ENCODE measurements at places on chromosomes 7 and 10.

- no peak for DNase-seq
Observed at GRCh38 chr7:138186951-138187351, 110.7 kb downstream of the AKR1D1 start.

DNA sequence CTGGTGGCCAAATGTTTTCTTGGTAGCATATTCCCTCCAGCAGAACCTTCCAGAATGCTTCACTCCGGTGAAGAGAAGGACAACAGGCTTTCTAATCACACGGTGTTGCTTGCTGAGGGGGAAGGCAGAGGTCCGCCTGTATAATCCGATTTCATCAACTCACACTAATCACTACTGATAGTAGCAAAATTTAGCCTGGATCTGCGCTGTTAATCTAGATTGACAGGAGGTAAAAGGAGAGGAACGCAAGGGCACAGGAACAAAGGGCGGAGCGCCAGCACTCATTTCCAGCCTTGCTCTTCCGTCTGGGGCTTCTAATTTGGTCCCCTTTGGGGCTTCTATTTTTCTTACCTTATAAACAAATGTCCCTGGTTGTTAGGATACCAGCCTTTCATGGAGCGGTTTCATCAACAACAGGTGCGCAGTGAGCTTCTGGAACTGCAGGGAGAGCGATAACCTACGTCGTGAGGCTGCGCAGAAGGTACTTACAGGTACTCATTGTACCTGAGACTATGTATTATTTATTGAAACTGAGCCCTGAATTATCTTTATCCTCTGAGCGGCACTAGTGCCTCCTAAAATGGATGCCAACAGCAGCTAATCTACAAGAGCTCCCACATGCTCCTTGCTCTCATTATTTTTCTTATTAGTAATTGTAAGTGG, 150.6 kb downstream of the CACNB2 start:
- DNase-seq: no peak

GRCh38 chr7:157980774-157981173, 606.8 kb downstream of the PTPRN2 start:
- no peak for DNase-seq

- DNase-seq: no peak
Observed at GRCh38 chr10:75203724-75204123, 6.9 kb upstream of the VDAC2 start.

DNA sequence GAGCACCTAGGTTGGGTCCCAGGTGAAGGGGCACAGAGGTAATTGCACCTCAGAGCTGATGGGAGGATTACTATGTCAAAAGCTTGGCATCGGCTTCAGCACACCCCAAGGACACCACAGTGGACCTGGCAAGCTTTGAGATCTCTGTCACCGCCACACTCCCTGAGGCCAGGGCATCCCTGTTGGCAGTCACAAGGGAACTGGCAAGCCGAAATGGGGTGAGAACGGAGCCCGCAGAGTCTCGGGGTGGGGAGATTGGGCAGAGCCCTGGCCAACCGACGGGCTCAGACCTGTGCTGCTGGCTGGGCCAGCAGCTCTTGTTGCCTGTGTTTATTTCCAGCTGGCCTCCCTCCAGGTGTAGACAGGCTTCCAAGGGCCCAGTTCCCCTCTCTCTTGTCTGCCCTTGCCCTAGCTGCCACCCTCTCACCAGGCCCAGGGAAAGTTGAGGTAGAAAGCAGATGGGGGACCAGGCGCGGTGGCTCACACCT, 2.5 kb downstream of the HSPB1 start:
- DNase-seq: no peak

- DNase-seq: no peak
Observed at GRCh38 chr7:122515404-122515803, 183.5 kb downstream of the RNF133 start.

DNA sequence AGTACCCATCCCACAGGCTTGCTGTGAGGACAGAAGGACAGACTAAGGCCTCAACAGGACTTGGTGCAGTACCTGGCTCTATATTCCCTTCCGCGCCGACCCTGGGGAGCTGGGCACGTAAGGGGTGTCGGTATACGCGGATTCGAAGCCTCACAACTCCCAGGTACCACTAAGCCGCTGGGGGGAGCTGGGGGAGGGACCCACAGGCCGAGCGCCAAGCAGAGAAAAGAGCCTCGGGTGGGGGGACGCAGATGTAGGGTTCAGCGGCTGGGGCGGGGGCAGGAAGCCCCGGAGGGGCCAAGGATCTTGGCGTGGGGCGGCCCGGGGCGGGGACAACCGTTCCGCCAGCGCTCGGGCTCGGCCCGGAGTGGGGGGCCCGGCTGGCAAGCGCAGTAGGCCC, 126.4 kb upstream of the ZNF746 start:
- DNase-seq: no peak

- no peak for DNase-seq
Observed at GRCh38 chr10:74145133-74145532, 5.5 kb downstream of the AP3M1 start.

GRCh38 chr10:77496941-77497420, 140.6 kb downstream of the KCNMA1 start:
- no peak for DNase-seq

DNA sequence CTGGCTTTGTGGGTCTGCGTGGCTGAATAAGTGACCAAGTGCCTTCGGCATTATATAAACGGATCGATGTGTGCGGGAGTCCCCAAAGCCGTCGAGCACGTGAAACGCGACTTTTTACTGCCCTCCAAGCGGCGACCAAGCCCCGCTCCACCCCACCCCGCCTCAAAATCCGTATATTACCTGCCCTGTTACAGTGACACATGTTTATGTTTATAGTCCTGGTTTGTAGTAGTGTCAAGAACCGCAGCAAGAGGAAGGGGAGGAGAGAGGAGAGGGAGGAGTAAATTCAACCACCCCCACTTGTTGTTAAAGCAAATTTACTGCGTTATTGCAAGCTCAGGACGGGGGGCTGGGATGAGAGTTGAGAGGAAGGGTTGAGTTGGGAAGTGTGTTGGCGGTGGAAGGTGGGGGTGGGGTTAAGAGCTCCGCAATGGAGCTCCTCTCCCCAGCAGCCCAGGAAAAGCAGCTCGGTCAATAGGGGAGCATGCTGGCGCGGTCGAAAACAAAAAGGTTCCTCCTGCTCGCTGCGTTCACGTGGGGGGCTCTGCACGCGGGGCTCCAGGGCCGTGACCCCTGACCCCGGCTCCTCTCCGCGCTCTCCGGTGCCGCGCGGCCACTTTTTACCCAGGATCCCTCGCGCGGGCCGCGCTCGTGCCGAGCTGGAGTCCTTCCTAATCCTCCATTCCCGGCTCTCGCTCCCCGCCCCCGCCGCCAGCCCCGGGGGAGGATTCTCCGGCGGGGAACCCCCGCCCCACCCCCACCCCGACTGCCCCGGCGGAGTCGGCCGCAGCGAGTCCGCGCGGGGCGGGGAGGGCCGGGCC, at the start of gene SKIDA1:
Gene SKIDA1 (minus strand): TSS at position 316 of the 821 bp plus-strand sequence. CDS start 7,860 bp downstream, outside the sequence.
- DNase-seq: peak; percentile 35

- DNase-seq: no peak
Observed at GRCh38 chr10:42553064-42553407, 85.3 kb downstream of the ZNF33B start.

GRCh38 chr10:14823966-14824365, 13.9 kb downstream of the CDNF start:
- no peak for DNase-seq

GRCh38 chr10:102452672-102453340, 1.5 kb upstream of the C10orf95 start:
- no peak for DNase-seq

- no peak for DNase-seq
Observed at GRCh38 chr7:108330227-108330626, 126.0 kb downstream of the NRCAM start.

DNA sequence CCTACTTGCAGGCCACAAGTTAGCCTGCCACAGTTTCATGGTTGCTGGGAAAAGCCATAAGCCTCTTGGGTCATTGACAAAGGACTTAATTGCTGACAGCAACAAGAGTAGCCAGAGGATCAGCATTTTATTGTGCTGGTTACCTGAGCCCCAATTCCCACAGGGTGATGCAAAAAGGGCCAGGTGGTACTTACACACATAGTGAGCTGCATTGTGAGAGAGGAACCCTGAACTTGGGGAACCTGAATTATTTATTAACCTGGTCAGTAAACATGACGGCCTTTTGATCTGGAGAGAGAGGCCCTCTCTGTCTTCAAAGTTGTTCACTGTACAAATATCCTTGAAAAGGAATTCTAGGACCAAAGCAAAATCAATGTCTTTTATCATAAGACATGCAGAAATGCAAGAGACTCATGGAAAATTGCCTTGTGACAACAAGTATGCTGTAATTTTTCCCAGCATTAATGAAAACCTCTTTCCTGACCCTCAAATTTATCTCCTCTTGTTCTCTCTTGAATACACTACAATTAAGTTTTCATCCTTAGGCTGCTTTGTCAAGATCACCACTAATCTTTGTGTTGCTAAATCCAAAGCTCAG, 102.9 kb upstream of the PHYHIPL start:
- no peak for DNase-seq

DNA sequence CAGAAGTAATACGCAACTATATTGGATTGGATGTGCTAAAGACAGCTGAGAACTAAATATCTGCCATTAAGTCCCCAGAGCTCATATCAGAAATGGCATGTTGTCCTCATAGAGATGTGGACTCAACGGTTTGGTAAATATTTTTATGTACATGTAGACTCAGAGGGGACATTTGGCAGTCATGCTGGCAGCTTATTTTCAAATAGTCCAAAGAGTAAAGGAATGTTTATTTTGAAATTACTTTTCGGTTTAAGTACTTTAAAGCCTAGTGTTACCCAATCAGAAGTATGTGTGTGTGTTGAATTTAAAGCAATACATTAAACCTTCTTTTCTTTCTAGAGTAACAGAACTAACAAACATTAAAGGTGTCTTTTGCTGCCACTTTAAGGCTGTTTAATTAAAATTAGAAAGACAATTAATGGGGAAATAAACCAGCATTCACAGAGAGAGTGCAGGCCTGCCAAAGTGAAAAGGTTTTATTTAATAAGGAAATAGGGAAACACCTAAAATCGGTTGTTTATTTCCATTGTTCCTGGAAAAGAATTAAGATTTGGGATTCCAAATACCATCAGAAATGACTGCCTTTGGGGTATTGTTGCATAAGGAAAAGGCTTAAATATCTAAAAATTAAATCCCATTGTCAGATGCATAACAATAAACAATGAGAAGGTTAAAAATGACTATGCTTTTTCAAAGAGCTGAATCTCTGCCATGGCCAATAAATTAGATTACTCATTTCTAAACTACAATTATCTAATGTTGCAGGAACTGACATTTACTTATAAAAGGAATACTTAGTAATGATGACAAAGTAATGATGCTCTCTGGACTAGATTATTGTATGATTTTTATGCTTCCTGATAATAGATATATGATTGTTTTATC, 113.4 kb upstream of the AHR start:
- no peak for DNase-seq

GRCh38 chr7:1225441-1226185, 7.1 kb upstream of the UNCX start:
- no peak for DNase-seq

GRCh38 chr10:23955456-23956225, 253.3 kb upstream of the KIAA1217 start:
- DNase-seq: no peak

DNA sequence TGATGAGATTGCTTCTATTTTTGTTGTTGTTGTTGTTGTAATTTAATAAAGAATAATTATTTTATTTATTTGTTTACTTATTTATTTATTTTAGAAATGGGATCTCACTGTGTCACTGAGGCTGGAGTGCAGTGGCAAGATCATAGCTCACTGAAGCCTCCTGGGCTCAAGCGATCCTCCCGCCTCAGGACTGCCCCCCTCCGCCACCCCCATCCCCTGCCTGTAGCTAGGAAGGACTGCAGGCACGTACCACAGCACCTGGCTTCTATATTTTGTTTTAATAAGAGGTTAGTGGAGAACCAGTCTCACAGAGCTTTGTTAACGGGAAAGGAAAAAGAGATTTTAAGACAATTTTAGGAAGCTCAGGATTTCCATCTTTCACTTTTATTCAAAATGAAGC, 19.5 kb upstream of the SMC3 start:
- no peak for DNase-seq

GRCh38 chr10:121823993-121824463, 103.8 kb downstream of the ATE1 start:
- DNase-seq: no peak

DNA sequence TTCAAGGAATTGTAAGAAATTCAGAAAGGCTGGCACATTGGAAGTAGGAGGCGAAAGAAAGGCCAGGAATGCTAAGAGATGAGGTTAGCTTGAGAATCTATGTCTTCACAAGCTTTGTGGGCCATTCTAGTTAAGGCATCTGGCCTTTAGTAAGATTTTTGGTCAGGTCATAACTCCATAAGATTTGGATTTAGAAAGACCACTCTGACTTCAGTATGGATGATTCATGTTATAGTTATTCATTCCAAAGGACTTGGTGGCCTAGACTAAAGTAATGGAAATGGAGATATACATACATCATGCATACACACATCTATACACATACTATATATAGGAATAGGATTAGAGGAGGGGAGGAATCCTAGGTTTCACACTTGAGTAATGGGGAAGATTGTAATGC, 77.5 kb downstream of the SEPTIN7 start:
- no peak for DNase-seq

DNA sequence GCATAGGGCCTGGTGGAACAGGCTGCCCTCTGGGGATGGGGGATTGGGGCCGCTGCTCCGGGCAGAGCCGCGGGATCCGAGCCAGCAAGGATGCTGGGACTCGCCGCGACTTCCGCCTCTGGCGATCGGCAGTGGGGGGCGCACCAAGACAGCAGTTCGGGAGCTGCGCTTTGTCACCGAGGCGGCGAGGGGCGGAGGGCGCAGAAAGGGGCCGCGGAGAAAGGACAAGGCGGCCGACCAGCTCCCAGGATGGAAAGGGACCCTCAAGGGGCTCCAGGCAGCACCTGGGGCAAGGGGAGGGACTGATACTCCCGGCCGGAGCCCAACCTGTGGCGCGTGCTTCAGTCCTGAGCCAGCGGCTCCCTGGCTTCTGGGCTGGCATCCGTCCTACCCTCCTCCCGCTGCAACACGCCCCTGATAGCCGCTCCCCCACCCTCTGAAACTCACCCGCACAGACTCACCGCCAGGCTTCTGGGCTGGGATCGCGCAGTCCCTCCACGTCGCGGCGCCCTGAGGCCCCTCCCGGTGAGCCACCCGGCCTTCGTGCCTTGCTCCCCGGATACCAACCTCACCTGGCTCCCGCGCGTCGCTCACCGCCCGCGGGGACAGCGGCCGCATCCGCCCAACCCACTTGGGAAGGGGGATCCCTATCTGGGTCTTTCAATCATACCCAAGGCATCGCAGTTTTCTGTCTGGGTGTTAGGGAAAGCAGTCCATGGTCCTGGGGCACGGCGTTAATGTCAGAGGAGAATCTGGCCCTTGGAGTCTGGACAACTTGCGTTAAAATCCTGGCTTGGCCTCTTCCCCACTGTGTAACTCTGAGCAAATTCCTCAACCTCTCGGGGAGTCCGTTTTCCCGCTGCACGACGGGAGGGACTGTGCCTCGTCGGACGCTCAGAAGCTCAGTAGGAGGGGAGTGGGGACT, 7.0 kb upstream of the EVX1 start:
- no peak for DNase-seq

DNA sequence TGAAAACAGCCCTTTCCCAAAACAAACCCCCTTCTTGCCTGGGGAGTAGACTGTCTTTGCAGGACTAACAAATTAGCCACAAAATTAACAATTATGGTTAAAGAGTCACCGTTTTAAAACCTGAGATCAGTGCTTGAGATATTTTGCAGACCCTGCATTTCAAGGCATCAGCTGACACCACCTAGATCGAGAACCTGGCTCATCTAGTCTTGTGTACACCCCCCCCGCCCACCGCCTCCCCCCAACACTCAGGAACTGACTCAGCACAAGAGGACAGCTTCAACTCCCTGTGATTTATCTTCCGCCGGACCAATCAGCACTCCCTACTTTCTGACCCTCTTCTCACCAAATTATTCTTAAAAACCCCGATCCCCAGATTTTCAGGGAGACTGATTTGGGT, 737.1 kb downstream of the PHTF2 start:
- no peak for DNase-seq

- DNase-seq: no peak
Observed at GRCh38 chr7:85025312-85025756, 161.5 kb downstream of the SEMA3D start.

All from stimulated activated CD4-positive, alpha-beta T cell treated with anti-CD3 and anti-CD28 coated beads, Interleukin-1b, Interleukin-23, amount 100 ng/mL, for 1 hour (primary cell).